Astrocyte (in vitro differentiated cells and primary cell): ENCODE measurements at places on chromosomes 6 and 20.

- DNase-seq, result peak; percentile 97
Measured at GRCh38 chr20:11261533-11262000, 587.8 kb upstream of the JAG1 start.

DNA sequence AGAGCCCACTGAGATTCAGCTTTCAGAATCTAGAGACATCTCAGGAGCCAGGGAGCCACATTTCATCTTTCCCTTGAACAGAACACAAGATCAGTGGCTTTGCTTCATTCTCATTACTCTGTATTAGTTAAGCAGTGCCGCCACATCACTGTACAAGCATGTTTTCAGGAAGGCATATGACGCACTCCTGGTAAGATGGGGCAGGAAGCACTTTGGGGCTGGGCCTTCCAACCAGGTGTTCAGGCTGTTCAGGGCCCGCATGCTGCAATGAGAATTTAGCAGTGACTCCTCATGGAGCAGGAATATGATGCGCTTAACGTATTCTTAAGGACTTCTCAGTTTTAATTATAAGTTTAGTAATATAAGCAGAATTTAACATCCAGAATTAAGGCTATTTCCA, 29.7 kb upstream of the GNRH2 start:
- no peak for DNase-seq

GRCh38 chr20:53748821-53749421, 155.3 kb upstream of the ZNF217 start:
- DNase-seq, result peak; percentile 83

DNA sequence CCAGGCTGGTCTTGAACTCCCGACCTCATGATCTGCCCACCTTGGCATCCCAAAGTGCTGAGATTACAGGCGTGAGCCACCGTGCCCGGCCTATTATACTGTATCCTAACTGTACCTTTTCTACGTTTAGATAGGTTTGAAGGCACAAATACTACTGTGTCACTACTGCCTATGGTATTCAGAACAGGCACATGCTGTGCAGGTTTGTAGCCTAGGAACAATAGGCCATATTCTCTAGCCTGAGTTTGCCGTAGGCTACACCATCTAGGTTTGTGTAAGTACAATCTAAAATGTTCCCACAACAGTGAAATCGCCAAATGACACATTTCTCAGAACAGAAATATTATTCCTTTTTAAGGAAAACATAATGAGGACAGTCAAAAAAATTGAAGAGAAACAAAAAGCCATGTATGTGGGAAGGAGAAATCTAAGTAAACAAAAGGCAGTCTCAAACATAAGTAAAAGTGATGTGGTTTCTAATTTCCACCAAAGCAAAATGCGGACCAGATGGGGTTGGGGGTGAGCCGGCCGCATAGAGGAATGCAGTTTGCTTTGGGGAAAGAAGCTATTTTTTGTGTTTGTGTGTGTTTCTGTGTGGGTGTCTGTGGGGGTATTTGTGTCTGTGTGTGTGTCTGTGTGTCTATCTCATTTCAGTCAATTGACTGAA, 192.6 kb upstream of the SALL4 start:
- no peak for DNase-seq

- DNase-seq, result no peak
Measured at GRCh38 chr20:59678288-59678687, 73.9 kb downstream of the PHACTR3 start.
